ENCODE measurements at places on chromosomes 6 and 20.

DNA sequence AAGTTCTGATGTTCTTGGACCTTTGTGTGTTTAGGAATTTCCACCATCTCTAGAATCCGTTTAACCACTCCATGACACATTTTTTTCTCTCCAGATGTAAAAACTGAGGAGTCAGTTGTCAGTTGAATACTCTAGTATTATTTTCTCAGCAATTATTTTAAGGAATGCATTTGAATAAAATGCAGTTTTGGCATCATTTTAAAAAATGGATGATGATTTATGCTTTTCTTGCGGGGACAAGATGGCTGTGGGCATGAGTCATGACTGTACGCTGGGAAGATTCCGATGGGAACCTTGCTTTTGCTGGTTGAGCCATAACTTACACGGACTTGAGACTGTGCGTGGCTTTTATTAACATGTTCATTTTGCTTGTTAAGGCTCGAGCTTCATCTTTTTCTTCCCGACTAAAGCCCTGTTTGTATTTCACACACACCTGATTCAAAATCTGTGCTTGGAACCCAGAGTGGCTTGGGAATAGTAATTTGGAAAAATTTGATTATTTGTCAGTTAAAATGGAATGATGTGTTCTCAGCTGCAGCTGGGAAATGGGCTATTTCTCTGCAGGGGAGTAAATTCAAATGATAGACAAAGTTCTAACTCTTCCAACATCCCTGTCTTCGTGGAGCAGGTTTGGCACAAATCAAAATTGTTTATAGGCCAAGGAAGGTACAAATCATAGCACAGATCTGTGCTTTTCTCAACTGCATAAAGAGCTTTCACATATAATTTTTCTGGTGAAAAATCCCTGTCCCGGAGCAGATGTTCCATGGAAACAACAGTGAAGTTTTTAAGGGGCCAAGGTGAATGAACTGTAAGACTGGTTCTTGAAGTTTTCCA, 470.5 kb upstream of the JAG1 start:
- no peak for DNase-seq

- DNase-seq: no peak
These were observed 86.4 kb downstream of the LY86 start for GRCh38 chr6:6674872-6675271.

GRCh38 chr6:39007575-39007974, 41.0 kb upstream of the GLP1R start:
- DNase-seq: no peak

DNA sequence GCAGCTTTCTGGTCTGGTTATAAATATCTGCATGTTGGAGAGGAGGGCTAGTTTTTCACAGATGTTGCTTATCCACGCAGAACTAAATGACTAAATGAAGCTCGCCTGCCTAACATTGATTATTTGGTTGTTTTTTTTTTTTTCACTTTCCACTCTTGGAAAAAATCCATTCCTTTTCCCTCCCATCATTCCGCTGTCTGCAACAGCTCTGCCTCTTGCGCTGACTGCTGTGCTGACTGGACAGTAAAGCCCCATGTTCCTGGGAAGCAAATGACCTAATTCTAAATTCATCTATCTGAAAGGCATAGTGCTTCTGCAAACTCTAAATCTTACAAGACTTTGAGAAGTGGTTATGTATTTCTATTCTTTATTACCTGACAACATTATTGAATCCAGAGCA, 255.5 kb upstream of the PLN start:
- no peak for DNase-seq

DNA sequence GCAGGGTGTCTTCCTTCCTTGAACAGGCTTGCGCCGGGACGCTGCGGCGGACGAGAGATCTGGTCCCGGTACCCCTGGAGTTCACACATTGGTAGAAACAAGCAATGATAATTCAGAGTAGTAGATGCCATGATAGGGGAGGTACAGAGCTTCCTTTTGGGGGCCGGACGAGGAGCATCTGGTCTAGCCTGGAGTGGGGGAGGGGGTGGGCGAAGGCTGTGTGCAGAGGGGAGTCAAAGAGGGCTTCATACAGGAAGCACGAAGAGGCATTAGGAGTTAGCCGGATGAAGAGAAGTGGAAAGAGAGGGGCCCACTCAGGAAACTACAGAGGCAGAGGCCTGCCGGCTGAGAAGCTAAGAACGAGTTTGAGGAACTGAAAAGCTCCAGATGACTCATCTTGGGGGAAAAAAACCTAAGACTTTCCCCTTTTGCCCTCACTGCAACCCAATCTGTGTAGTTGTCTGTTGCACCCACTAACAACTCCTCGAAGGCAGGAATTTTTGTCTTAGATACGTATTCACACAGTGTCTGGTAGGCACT, 611 bp downstream of the CNPY3 start:
- DNase-seq: peak; percentile 90

- DNase-seq: no peak
These were observed 50.2 kb downstream of the TMEM242 start for GRCh38 chr6:157272866-157273755.

GRCh38 chr20:25750220-25750764, 53.6 kb upstream of the ZNF337 start:
- no peak for DNase-seq

- no peak for DNase-seq
These were observed 5.2 kb downstream of the FOXO3 start for GRCh38 chr6:108565893-108566292.

GRCh38 chr6:111700135-111700690, 94.5 kb upstream of the TRAF3IP2 start:
- DNase-seq: no peak

GRCh38 chr20:3686867-3687321, 5.1 kb upstream of the ADAM33 start:
- no peak for DNase-seq

DNA sequence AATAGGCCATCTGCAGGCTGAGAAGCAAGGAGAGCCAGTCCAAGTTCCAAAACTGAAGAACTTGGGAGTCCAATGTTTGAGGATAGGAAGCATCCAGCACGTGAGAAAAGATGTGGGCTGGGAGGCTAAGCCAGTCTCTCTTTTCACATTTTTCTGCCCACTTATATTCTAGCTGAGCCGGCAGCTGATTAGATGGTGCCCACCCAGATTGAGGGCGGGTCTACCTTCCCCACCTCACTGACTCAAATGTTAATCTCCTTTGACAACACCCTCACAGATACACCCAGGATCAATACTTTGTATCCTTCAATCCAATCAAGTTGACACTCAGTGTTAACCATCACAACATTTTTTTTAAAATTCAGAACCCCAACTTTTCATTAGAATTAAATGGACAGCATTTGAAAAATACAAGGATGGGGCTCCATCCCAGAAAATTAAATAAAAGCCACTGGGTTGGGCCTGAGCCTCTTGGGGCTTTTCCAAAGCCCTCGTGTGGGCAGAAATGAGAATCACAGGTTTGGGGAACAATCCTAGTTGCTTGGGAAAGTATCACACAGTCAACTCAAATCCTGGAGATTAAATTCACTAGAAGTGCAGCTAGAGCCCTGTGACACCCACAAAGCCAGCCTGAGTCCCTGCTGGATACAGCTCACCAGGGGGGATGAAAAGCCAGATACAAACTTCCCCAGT, 2.2 kb downstream of the CLDN20 start:
- no peak for DNase-seq

GRCh38 chr6:107822176-107823046, 1.7 kb downstream of the SCML4 start:
- peak; percentile 29 for DNase-seq

GRCh38 chr6:80728101-80728750, 621.8 kb downstream of the BCKDHB start:
- DNase-seq: no peak

GRCh38 chr6:142683714-142684141, 261.2 kb downstream of the HIVEP2 start:
- DNase-seq: no peak

- no peak for DNase-seq
These were observed 43.3 kb upstream of the MLN start for GRCh38 chr6:33847078-33847477.

GRCh38 chr6:10621213-10621612, 73.2 kb downstream of the C6orf52 start:
- DNase-seq: no peak

GRCh38 chr20:56630086-56630493, 984 bp downstream of the TFAP2C start:
- DNase-seq: no peak

DNA sequence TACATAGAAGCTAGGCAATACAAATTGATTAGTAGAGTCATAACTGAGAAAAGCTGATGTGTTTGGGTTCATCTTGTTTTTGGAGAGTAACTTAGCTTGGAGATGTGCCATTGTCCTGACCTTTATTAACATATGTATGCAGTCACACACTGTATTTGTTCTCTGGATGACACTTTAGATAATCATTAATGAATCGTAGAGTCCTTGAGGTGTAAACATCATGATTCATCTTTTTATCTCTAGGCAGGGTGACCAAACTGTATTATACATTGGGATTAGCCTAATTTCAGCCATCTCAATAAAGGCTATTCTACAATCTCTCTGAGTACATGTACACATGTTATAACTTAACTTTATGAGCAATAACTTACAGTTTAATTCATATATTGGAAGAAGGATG, 3.6 kb upstream of the MTCL3 start:
- no peak for DNase-seq

DNA sequence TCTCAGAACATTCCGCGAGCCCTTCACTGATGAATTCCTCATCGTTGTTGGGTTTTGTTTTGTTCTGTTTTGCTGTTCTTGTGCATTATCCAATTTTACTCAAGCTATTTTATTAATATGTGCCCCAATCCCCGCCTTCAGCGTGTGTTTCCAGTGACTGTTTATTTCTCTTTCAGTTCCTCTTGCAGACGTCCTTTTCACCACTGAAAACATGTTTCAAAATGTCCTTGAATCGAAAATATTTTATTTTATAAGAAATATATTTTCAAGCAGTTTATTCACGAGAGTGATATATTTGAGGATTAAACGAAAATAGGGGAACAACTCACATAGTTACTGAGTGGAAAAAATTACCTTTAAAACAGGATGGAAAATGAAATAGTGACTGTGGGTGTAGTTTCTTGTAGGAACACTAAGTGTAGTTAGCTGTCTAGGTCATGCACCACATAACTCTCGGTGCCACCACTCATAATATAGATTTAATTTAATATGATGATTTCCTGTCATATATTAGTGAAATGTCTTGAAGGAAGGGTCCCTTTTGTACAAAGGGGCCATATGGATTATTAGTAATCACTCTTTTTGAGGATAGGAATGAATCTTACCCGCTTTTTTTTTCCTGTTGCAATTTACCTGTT, 45.3 kb upstream of the HDDC2 start:
- no peak for DNase-seq

DNA sequence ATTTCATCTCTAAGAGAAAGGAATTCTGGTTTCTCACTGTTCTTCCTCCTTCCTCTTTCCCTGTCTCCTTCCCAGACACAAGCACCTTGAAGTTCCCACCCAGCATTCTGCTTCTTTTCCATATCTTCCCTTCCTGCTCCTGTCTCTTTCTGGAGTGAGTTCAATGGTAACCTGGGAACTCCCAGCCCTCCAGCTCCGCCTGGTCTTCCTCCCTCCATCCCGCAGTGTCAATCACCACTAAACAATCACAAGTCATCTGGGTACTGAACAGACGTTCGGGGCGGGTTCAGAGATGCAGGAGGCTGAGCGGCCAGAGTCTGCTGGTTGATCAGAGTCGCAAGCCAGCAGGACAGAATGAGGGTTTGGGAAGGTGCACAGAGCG, 7.7 kb downstream of the TTBK1 start:
- no peak for DNase-seq

- DNase-seq: no peak
These were observed 81.7 kb upstream of the TENT5A start for GRCh38 chr6:81834141-81834681.

- no peak for DNase-seq
These were observed 4.9 kb upstream of the GRM4 start for GRCh38 chr6:34150766-34151165.

- no peak for DNase-seq
These were observed 96.8 kb upstream of the SOX4 start for GRCh38 chr6:21496706-21497105.

GRCh38 chr6:43246301-43247113, 3.2 kb downstream of the TTBK1 start:
- DNase-seq: no peak

- no peak for DNase-seq
These were observed 67.3 kb upstream of the MAP3K7 start for GRCh38 chr6:90654166-90654565.

GRCh38 chr6:137423451-137424168, 70.6 kb downstream of the OLIG3 start:
- no peak for DNase-seq

DNA sequence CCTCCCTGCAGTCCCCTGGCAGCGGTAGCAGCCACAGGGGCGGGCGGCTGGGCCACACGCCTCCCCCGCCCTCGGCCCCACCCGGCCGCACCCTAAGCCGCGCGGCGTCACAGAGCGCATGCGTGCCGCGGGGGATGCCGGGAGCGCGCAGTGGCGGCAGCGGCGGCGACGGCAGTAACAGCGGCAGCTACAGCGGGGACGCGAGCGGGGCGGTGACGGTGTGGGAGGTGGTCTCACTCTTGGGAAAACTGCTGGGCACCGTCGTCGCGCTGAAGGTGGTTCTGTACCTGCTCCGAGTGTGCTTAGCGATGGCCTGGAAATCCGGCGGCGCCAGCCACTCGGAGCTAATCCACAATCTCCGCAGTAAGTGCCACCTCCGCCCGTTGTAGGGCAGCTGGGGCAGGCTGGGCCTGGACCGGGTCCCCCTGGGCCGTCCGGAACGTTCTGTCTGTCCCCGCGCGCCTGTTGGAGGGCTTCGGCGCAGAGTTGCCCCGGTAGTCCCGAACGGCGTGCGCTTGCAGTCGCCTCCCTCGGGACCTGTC, at the start of gene PCMT1:
Gene PCMT1, plus strand, starts transcription at position 148 of the 542 bp plus-strand sequence. Its CDS starts 161 bp downstream, at position 309.
- DNase-seq: peak; percentile 89

GRCh38 chr20:34375977-34376430, 12.9 kb downstream of the ITCH start:
- DNase-seq: no peak

DNA sequence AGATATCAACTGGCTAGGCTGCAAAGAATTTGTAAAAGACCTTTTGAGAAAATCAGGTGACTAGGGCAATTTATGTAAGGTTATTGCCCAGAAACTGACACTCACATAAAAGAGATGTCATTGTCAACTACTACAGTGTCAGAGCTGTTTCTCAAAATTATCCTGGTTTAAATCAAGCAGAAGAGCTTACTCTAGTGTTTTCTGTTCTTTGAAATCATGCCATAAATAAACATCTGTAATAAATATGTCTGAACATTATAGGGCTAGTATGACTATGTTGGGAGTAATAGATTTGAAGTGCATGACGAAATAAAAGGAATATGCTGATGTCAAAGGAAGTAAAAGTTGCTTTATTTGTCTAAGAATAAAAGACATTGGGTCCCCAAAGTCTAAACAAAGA, 11.0 kb upstream of the PDSS2 start:
- no peak for DNase-seq

- no peak for DNase-seq
These were observed 30.3 kb upstream of the SHLD1 start for GRCh38 chr20:5719861-5720403.

Data from NK-92 treated with Interleukin-12 subunit alpha and Interleukin-12 subunit beta, amount 100 ng/mL, for 24 hours (cell line).